ENCODE measurements at places on chromosomes 1 and 21.

GRCh38 chr1:156592910-156593660, 1.5 kb downstream of the NAXE start:
- DNase-seq = no peak

DNA sequence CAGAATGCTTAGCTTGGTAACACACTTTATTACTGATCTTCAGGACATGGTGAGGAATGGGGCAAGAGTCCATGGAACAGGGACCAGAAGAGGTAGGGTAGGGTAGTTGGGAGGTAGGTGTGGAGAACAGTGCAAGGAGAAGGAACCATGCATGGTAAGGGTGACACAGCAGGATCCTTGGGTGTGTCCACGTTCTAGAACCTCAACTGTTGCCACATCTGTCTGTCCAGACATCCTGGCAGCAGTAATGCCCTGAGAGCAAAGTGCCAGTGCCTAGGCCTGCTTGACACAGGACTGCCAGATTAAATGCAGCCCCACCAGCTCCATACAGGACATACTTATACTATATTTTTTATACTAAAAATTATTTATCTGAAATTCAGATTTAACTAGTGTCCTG, 13.9 kb downstream of the DMAP1 start:
- no peak for DNase-seq

DNA sequence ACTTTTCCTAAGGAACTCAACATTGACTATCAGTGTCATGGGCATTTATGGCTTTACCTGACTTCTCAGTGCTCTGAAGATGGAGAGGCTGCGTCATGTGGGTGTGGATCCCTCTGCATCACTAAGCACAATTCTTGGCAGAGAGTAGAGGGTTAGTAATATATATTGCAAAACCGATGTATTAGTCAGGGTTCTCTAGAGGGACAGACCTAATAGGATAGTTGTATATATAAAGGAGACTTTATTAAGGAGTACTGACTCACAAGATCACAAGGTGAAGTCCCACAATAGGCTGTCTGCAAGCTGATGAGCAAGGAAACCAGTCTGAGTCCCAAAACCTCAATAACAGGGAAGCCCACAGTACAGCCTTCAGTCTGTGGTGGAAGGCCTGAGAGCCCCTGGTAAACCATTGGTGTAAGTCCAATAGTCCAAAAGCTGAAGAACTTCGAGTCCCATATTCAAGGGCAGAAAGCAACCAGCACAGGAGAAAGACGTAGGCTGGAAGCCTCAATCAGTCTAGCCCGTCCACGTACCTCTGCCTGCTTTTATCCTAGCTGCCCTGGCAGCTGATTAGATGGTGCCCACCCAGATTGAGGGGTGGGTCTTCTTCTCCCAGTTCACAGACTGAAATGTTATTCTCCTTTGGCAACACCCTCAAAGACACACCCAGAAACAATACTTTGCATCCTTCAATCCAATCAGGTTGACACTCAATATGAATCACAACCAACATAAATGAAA, 159.7 kb upstream of the NRIP1 start:
- DNase-seq = peak; percentile 75

DNA sequence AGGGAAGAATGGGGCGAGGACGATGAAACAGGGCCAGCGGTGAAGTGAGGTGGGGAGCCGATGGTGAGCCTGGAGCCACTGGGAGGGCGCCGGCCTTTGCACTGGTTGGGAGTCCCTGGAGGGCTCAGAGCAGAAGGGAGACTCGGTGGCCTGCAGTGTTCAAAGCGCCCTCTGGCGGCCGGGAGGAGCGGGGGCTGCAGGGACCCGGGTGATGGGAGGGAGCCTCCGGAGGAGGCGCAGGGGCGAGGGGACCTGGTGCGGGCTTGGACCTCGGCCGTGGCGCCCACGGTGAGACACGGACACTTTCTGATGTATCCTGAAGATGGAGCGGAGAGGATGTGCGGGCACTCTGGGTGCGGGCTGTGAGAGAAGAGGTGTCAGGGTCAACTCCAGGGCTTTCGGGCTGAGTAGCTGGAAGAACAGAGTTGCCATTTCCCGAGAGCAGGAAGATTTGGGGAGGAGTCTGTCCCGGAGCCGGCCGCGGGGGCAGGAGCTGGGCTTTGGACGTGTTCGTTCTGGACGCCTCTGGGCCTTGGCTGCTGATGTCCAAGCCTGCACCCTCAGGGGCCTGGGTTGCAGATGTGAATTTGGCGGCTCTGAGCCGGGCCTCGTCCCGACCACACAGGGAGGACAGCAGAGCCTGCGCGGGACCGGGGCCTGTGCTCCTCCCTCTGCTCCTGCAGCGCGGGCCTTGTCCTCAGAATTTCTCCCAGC, 29.7 kb downstream of the HEYL start:
- DNase-seq = no peak

DNA sequence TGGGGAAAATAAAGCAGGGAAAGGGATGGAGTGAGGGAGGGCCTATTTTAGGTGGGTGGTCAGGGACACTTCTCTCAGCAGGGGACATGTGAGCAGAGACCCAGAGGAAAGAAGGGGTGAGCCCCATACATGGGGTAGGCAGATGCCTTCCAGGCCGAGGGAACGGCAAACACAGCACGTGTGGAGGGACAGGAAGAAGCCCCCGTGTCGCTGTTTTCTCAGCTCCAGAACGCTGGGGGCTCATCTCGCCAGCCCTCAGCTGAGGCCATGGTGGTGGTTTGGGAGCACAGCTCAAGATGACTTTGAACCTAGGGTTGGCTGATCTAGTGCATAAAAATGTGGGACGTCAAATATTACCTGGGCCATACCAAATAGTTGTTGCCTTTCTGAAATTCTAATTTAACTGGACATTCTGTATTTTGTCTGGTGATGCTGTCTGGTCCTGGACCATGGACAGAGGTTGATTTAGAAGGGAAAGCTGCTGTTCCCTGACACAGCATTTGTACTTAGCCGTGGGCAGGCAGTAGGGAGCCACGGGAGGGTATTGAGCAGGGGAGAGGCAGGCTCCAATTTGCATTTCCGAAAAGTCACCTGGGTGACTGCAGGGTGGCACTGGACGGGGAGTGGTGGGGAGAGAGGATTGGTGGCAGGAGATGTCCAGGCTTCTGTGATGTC, 53.1 kb upstream of the RUNX3 start:
- no peak for DNase-seq

DNA sequence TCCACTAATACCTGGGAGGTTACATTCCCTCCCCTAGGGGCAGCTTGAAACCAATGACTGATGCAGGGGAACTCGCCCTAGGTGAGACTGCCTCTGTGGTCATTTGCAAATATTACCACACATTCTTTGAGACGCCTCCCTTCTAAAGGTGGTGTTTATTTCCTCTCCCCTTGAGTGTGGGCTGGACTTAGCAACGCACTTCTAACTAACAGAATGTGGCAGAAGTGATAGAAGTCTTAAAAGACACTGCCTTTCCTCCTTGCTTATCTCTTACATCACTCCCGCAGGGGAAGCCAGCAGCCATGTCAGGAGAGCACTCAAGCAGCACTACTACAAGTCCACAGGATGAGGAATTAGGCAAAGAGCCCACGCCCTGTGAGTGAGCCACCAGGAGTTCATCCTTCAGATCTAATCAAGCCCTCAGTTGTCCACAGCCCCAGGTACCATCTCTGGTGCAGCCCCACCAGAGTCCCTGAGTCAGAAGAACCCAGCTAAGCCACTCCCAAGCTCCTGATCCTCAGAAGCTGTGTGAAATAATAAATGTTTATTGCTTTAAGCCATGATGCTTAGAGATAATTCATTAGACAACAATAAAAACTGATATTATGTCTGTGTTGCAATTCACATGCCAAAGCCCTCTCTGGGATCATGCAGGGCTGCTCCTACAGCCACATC, 14.8 kb upstream of the MATN1 start:
- DNase-seq = no peak

DNA sequence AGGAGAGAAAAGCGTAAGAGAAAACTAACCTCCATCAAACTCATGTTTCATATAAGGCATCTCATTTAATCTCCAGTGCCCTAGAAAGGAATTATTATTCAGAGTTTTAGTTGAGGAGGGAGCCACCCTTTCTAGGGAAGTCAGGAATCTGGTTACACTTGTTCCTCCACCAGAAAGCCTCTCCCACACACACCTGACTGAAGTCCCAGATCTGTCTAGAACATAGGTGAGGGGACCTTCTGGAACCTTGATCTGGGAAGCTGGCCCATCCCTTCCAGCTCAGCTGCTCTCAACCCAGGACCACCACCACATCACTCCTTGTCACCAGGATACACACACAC, 1.9 kb upstream of the DENND2D start:
- no peak for DNase-seq

DNA sequence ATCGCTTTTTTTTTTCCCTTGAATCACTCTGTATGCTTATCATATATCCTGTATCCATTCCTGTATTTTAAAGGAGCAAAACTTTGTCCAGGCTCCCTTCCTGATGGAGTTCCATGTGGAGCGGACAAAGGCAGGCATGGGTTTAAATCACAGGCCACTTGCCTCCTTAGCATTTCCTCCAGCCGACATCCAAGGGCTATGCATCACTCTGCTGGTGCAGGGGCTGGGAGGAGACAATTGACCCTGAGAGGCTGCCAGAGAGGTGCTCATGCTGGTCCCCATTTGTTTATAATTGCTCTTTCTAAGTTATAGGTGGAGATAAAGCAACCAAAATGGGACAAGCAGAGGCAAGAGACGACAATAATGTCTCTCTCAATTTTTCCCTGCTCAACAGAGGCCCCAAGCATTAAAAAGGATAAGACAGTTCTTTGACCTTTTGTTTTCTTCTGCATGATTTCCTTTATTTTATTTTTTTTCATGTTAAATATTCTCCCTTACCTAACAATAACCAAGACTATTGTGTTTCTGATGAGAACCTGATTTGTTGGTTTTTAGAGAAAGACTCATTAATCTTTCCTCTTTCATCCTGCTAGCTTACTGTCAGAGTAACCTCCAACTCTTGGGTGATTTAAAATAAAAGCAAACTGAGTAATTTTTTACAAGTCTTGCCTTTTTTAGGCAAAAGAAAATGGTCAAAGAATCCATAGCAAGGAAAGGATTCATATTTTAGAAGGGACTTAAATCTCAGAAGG, 353.7 kb downstream of the ADGRL2 start:
- no peak for DNase-seq

DNA sequence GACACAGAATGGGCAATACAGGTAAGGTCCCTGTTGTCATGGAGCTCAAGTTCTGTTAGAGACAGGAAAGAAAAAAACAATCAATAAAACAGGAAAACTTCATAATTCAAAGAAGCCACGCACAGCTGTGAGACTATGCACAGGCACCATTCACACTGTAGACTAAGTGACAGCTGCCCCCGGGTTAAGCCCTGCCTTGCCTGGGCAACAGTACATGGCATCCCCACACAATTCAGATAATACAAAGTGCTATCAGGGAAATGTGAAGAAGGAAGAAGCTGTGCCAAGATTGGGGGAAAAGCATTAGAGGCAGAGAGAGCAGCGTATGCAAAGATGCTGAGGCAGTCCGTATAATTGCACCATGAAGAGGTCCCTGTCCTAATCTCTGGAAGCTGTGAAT, 9.0 kb upstream of the KCNE2 start:
- DNase-seq = no peak

GRCh38 chr1:200866521-200866920, 6.3 kb upstream of the GPR25 start:
- no peak for DNase-seq

GRCh38 chr1:3065797-3066196, 3.2 kb upstream of the PRDM16 start:
- no peak for DNase-seq

DNA sequence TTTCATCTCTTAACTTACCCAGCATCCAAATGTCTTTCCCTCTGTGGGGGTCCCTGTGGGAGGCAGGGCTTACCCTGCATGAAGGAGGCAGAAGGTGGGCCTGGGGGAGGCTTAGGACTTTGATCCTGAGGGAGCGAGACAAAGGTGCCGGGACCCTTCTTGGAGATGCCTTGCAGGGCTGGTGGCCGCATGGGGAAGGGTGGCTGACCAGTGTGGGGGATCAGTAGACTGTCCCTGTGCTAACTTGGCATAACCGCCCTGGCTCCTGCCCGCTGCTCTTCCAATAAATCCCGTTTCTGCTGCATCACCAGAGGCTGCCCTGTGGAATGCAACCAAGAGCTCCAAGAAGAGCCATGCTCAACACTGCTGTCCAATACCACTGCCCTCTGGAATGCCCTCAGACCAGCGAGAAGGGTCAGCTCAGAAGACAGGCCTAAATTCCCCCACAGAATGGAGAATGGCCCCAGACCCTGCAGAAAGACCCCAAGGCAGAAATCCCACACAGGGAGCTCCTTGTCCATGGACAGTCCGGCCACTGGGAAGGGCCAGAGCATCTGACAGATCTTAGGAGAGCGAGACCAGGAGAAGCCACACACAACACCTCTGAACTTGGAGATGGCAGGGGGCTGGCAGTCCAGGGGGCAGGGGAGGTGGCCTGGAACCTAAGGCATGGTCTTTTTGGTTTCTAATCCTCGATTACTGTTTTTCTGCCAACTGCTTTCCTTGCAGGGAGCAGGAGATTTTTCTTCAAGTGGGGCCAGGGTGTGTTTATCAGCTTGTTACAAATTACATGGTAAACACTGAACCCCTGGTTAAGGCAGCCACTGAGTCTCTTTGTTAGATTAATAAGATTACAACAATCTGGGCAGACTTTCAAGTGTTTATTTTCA, 46.7 kb upstream of the DMRTB1 start:
- peak; percentile 81 for DNase-seq

GRCh38 chr1:223669003-223669795, 3.7 kb upstream of the CAPN8 start:
- no peak for DNase-seq

- no peak for DNase-seq
These were observed 574 bp downstream of the ITPKB start for GRCh38 chr1:226738421-226738994.

GRCh38 chr1:17404820-17405219, 32.8 kb downstream of the PADI6 start:
- DNase-seq = no peak

- DNase-seq = no peak
These were observed 3.8 kb upstream of the PIGC start for GRCh38 chr1:172447641-172448040.

Measured in retinal pigment epithelial cell (primary cell).